Naive thymus-derived CD8-positive, alpha-beta T cell (primary cell): ENCODE measurements at places on chromosomes 1 and 21.

DNA sequence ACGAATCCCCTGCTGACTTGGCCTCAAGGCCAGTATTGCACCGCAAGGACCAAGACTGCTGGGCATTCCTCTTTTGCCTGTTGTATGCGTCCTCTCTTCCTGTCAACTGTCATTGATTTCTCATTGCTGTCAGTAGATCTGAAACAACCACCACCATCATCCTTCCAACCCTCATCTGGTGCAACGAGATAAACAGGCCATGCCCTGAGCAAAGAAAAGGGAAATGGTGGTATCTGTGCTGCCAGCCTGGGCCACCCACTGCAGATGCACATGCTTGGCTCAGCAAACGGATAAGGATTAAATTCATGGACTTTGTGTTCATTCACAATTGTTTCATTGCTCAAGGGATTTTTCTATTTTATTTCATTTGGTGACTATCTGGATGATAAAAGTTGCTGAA is 13.6 kb downstream of the OXCT2 start:
- DNase-seq: no peak

GRCh38 chr1:190949939-190950338 is 472.3 kb upstream of the BRINP3 start:
- no peak for DNase-seq

GRCh38 chr1:8070381-8070811 is 44.3 kb upstream of the ERRFI1 start:
- no peak for DNase-seq

GRCh38 chr1:221916176-221916575 is 174.3 kb upstream of the DUSP10 start:
- DNase-seq: no peak

- no peak for DNase-seq
Observed at GRCh38 chr1:198212675-198213074, 55.9 kb downstream of the NEK7 start.

GRCh38 chr1:156667610-156667967 is 9.6 kb downstream of the NES start:
- DNase-seq: no peak

GRCh38 chr1:151976015-151976343 is 17.7 kb downstream of the S100A10 start:
- no peak for DNase-seq

DNA sequence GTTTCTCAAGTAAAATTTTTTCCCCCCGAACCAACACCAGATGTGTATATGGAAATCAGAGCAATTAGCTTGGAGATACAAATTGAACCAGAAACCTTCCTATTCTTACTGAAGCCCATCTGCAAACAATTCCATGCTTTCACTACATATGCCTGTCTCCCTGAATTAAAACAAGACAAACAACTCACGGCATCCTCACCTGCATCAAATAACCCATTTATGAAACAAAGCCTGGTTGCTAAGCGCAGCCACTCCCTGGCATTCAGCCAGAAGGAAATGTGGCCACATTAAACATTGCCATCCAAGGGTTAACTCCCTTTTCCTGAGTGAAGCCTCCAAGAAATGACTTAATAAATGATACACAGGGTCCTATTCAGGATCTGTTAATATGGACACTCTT is 55.3 kb downstream of the APP start:
- DNase-seq: no peak

GRCh38 chr1:208234721-208235120 is 9.5 kb downstream of the PLXNA2 start:
- DNase-seq: no peak

DNA sequence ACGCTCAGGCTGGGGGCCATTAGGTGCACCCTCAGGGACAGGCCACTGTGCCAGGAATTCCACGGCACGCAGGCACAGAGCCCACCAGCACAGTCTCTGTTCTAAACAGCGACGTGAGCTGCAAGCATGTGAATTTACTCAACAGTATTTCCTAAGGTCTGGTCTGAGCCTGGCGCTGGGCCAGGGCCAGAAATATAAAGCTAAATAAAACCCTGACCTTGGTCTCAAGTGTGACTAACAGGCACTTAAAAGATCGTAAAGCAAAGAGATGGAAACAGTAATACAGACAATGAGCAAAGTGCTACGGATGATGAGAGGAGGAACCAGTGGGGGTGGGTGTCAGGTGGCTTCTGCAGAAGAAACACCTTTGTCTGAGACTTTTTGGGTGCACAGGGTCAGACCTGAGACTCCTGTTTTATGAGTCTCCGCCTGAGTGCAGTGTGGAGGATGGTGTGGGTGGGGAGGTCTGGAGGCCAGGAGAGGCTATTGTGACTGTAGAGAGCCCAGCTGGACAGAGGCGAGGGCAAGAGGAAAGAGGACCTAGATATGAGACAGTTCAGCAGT is 53.4 kb upstream of the EDN2 start:
- no peak for DNase-seq
